ENCODE measurements at places on chromosomes 11 and 22. TPM values are rescaled to one million over a fixed set of nuclear protein-coding genes. Genes with fewer than 3 reads are reported as not detected.

MUC5AC gene
- 0.78 TPM for total RNA-seq

HPX gene
- total RNA-seq, result 2.0 TPM

BAIAP2L2 gene
- total RNA-seq, result not detected

CHEK2 gene
- 5.6 TPM for total RNA-seq

RAG2 gene
- total RNA-seq, result not detected

MIAT gene
- total RNA-seq, result 4.4 TPM

- no peaks in the 10 kb centered on the region for H3K36me3 ChIP-seq
- H3K4me1 ChIP-seq, result no peaks in the 10 kb centered on the region
- H3K27me3 ChIP-seq, result no peaks in the 10 kb centered on the region
- H3K27ac ChIP-seq, result no peak overlapping the region
- peak; percentile 21 for DNase-seq
- no peak overlapping the region for H3K4me3 ChIP-seq
Measured at GRCh38 chr11:58963551-58964104, 24.3 kb downstream of the GLYATL1 start.

DNA sequence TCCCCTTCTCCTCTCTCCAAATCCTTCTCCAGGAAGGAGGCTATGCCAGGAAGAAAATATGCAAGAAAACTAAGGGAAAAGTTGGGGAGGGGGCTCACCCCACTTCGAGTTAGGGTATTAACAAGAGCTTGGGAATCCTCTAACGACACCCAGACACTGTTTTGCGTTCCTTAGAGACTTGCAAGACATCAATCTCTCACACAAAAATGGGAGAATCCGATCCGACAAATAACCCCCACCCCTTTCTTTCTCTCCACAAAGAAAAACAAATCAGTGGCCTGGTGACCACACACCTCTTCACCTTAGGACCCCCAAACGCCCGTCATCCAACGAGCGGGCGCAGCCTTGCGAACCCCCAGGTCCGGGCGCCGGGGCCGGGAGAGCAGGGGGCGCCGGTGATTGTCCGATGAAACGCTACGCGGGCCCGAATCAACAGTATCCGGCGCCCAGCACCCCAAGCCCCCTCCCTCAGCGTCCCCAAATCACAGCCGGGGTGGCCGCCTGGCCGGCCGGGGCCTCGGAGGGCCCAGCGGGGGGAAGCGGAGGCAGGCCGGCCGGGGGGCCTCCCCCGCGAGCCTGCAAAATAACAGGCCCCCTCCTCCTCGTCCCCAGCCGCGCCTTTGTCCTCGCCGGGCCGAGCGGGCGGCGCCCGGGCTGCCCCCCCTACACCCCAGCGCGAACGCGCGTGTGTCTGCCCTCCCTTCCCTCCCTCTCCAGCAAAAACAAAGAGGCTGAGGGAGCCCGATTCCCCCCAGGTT lies 690 bp downstream of the CSNK1E start:
- H3K4me1 ChIP-seq, result peaks cover 53% of the 10 kb centered on the region
- H3K27ac ChIP-seq, result peak overlapping the region; percentile 99
- peaks cover 15% of the 10 kb centered on the region for H3K36me3 ChIP-seq
- no peaks in the 10 kb centered on the region for H3K27me3 ChIP-seq
- H3K4me3 ChIP-seq, result peak overlapping the region; percentile 66

GRCh38 chr22:36383110-36383581 lies 4.6 kb downstream of the MYH9 start:
- DNase-seq, result peak; percentile 80
- no peaks in the 10 kb centered on the region for H3K27me3 ChIP-seq
- H3K4me3 ChIP-seq, result peak overlapping the region; percentile 13
- peaks cover 74% of the 10 kb centered on the region for H3K4me1 ChIP-seq
- H3K36me3 ChIP-seq, result peaks cover 62% of the 10 kb centered on the region

DNA sequence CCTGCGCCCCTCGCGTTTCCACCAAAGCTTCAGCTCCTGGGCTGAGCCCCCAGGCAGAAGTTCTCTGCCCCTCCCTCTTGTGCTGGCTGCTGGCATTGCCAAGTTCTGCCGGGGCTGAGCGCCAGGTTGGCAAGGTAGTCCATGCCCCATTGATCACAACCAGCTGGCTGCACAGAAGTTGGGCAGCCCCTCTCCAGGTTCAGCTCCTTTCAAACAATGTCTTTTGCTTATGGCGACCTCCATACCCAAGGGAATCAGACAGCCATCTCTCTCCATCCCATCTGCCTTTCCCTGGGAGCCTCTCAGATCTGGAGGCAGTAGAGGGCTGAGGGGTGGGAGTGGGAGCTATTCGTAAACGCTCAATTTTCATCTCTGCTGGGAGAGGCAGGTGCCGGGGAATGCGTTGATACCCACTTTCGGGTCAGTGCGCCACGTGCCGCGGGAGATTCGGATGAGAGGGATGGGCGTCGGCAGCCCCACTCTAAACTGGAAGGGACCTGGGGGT lies 1.5 kb downstream of the ADAMTS8 start:
- DNase-seq, result peak; percentile 44
- no peaks in the 10 kb centered on the region for H3K36me3 ChIP-seq
- peak overlapping the region; percentile 51 for H3K4me3 ChIP-seq
- H3K27me3 ChIP-seq, result no peaks in the 10 kb centered on the region
- H3K4me1 ChIP-seq, result peaks cover 23% of the 10 kb centered on the region

DNA sequence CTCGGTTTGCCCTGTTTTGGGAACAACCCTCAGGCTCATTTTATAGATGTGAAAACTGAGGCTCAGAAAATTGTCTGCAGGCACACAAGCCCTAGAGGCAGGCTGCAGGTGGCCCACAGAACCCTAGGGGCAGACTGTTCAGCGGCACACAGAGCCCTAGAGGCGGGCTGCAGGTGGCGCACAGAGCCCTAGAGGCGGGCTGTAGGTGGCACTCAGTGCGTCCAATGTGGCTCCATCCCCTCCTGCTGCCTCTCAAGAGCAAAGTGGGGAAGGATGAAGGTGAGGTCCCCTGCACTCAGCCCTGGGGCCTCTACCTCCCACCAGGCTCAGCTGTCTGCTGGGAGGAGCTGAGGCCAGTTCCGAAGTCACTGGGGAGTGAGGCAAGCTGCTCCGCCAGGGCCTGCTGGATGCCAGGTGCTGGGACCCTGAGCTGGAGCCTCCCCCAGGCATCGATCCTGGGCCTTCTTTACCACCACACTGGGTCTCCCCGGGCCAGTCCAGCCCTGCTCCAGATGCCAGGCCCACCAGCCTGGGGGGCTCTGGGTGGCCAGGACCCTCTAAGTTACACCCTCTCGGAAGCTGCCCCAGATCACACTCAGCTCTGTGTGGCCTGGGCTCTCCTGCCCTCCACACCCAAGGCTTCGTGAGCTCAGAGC lies 2.3 kb downstream of the ACY3 start:
- peak; percentile 55 for DNase-seq
- no peaks in the 10 kb centered on the region for H3K36me3 ChIP-seq
- peaks cover 10% of the 10 kb centered on the region for H3K4me1 ChIP-seq
- no peak overlapping the region for H3K27ac ChIP-seq
- no peaks in the 10 kb centered on the region for H3K27me3 ChIP-seq

DNA sequence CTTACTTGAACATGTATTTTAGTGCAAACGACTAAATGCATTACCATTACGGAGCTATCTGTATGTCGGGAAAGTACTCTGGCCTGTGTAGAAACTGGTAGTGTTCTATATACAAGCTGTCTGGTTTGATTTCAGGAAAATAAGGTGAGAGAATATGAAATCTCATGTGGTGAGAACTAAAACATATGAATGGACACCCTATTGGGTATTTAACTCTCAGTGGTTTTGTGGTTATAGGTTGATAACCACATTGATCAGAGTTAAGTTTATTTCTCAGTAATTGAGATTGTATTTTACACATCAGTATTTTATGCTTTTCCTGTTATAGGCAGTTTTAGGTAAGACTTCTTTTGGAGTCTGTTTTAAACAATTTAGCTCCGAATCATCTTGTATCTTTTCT lies 10.4 kb downstream of the ANO5 start:
- H3K27ac ChIP-seq, result no peak overlapping the region
- H3K4me3 ChIP-seq, result no peak overlapping the region
- no peaks in the 10 kb centered on the region for H3K36me3 ChIP-seq
- no peak for DNase-seq

DNA sequence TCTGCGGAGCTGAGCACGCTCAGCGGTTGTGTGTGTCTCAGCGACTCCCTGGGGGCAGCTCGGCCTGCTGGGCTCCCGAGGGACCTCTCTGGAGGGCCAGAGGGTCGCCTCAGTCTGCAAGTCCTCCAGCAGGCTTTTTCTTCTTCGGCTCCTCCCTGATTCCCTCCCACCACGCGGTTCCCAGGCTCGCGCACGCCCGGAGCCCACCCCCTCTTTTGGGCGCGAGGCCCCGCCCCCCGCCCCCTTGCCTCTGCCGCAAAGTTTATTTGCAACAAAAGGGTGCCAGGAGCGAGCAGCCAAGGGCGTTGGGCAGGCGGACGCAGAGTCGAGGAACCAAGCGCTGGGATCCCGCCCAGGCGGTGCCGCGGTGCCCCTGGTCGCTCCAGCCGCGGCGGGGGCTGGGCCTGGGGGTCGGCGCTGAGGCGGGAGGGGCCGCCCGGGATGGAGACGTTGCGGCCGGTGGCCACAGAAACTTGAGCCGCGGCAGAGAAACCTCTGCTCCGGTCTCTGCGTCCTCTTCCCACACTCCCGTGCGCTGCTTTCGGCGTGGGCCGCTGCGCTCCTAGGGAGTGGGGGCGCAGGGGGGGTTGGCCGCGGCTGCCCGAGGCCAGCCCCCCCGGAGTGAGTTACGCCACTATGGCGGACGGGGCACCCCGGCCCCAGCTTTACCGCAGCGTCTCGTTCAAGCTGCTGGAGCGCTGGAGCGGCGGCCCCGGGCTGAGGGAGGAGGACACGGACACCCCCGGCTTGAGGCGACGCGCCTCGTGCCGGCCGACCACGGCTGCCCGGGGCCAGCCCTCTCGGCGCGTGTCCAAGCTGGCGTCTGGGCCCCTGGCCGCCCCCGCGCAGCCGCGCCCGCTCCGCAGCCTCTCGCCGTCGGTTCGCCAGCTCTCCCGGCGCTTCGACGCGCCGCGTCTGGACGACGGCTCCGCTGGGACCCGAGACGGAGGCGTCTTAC lies at the start of gene ARHGEF17:
Gene ARHGEF17 (plus strand): TSS at position 274 of the 958 bp plus-strand sequence. CDS start 363 bp downstream, at position 637.
- DNase-seq, result peak; percentile 80
- peaks cover 53% of the 10 kb centered on the region for H3K4me1 ChIP-seq
- H3K36me3 ChIP-seq, result no peaks in the 10 kb centered on the region
- no peaks in the 10 kb centered on the region for H3K27me3 ChIP-seq
- peak within 1 kb of the TSS; percentile 99 for H3K27ac ChIP-seq

- DNase-seq, result peak; percentile 94
- H3K36me3 ChIP-seq, result no peaks in the 10 kb centered on the region
- H3K27me3 ChIP-seq, result no peaks in the 10 kb centered on the region
- H3K27ac ChIP-seq, result peak overlapping the region; percentile 44
- H3K4me3 ChIP-seq, result peak overlapping the region; percentile 33
Measured at GRCh38 chr11:10735481-10736475, 15.3 kb upstream of the CTR9 start.

DNA sequence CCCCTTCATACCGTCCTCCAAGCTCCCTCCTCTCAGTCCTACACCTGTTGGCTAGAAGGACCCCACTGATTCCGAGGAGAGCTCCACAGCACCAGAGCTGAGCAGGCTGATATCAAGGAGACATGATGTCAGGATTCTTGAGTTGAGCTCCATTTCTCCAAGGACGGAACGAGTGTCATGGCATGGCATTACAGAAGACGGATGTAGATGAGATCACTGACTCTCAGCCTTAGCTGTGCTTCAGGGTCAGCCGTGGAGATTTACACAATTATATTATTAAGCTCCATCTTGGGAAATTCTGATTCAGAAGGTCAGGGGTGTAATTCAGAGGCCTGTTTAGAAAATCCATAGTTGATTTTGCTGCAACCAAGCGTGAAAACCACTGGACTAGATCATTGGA lies 428.9 kb upstream of the B3GAT1 start:
- DNase-seq, result no peak
- no peaks in the 10 kb centered on the region for H3K27me3 ChIP-seq
- no peak overlapping the region for H3K4me3 ChIP-seq
- H3K36me3 ChIP-seq, result no peaks in the 10 kb centered on the region

- no peak for DNase-seq
- H3K4me1 ChIP-seq, result no peaks in the 10 kb centered on the region
- no peaks in the 10 kb centered on the region for H3K27me3 ChIP-seq
- H3K4me3 ChIP-seq, result no peak overlapping the region
- no peak overlapping the region for H3K27ac ChIP-seq
Measured at GRCh38 chr11:129705341-129705740, 110.3 kb upstream of the TMEM45B start.

DNA sequence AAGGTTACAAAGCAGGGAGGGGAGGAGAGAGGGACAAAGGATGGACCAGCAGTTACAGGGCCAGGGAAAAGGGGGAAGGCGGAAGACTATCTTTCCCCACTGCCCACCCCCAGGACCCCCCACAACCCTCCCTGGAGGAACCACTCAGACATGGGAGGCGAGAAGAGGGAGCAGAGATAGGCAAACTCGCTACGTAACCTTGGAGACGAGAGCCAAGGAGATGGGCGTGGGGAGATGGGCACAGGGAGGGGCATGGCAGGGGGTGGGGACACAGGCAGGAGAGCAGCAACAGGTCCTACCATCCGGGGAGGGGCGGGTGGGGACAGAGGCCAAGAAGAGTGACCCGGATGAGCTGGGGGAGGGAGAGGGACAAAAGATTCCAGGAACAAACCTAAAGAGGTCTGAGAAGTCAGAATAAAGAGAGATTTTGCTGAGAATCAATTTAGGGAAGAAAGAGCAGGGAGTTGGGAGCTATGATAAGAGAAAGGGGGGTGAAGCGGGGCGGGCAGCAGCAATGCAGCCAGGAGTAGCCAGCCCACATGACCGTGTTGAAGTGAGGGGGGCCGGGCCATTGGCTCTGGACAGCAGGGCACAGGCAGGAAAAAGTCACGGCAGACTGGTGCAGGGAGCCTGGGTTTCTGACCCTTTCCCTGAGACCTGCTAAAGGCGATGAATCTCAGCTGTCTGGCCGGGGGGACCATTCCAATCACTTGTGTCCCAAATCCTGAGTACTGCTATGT lies 128.4 kb downstream of the BUD13 start:
- H3K4me3 ChIP-seq, result no peak overlapping the region
- DNase-seq, result no peak
- no peaks in the 10 kb centered on the region for H3K27me3 ChIP-seq
- H3K36me3 ChIP-seq, result no peaks in the 10 kb centered on the region

GRCh38 chr11:77136074-77136473 lies 8.0 kb downstream of the MYO7A start:
- H3K27me3 ChIP-seq, result no peaks in the 10 kb centered on the region
- no peaks in the 10 kb centered on the region for H3K4me1 ChIP-seq
- H3K36me3 ChIP-seq, result no peaks in the 10 kb centered on the region

GRCh38 chr22:46145361-46145851 lies 4.9 kb upstream of the PPARA start:
- H3K36me3 ChIP-seq, result no peaks in the 10 kb centered on the region
- peaks cover 9% of the 10 kb centered on the region for H3K4me1 ChIP-seq
- DNase-seq, result peak; percentile 51
- H3K27me3 ChIP-seq, result no peaks in the 10 kb centered on the region

- no peak overlapping the region for H3K27ac ChIP-seq
- no peaks in the 10 kb centered on the region for H3K4me1 ChIP-seq
- H3K27me3 ChIP-seq, result no peaks in the 10 kb centered on the region
- no peak for DNase-seq
Measured at GRCh38 chr11:14158393-14158792, 195.9 kb downstream of the SPON1 start.

GRCh38 chr11:36233204-36233603 lies 56.0 kb downstream of the COMMD9 start:
- H3K27me3 ChIP-seq, result no peaks in the 10 kb centered on the region
- H3K27ac ChIP-seq, result no peak overlapping the region
- DNase-seq, result no peak
- H3K36me3 ChIP-seq, result no peaks in the 10 kb centered on the region

All from upper lobe of left lung (tissue), 6 donors.